Esophagus muscularis mucosa (tissue), 4 donors: ENCODE measurements at places on chromosomes 7 and 10. TPM values are rescaled to one million over a fixed set of nuclear protein-coding genes. Genes with fewer than 3 reads are reported as not detected.

Gene DDC
- total RNA-seq = not detected

Gene CHST3
- total RNA-seq = 43.0 TPM

Gene ZPBP
- not detected for total RNA-seq

Gene ZNF3
- total RNA-seq = 19.9 TPM

DNA sequence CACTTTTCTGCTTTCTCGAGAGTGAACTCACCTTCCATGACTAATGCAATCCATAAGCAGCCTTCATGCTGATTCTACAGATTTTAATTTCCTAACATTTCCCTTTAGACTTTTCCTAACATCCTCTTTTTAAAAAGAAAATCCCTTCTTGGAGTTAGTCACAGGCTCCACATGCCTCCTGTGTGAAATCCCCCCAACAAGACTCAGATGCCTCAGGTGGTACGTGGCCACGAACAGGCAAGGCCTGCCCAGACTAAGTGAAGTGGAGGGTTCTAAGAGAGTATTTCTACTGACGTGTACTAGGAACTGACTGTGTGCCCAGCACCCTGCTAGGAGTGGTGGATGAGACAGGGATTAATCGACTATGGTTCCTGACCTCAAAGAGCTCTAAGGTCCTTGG lies 125.9 kb upstream of the HPS1 start:
- DNase-seq = no peak

GRCh38 chr7:123792547-123792946 lies 43.7 kb upstream of the WASL start:
- DNase-seq = no peak

DNA sequence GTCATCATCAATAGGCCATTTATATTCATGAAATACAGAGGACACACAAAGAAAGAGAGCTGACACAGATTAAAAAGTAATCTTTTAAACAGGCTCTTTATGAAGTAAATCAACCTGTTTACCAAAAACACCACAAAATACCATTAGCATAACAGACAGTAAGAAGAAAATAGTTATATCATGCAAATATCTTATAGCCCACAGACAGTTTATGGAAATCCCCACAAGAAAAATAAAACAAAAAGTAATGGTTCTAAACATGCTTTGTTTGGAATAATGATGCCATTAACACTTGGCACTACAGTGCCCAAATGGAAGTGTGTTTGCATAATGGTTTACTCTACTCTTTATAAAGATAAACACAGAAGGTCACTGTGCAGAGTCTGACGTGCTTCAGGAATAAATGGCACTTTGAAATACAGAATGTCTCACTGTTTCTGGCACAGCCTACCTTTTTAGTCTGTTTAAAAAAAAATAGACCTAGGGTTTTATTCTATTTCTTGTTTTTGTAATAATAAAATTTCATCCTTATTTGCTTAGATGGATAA lies 30.1 kb downstream of the SEMA3D start:
- DNase-seq = no peak

- DNase-seq = peak; percentile 39
Measured at GRCh38 chr7:106326594-106327537, 42.1 kb upstream of the NAMPT start.

GRCh38 chr10:32210306-32211045 lies 136.5 kb downstream of the EPC1 start:
- no peak for DNase-seq

DNA sequence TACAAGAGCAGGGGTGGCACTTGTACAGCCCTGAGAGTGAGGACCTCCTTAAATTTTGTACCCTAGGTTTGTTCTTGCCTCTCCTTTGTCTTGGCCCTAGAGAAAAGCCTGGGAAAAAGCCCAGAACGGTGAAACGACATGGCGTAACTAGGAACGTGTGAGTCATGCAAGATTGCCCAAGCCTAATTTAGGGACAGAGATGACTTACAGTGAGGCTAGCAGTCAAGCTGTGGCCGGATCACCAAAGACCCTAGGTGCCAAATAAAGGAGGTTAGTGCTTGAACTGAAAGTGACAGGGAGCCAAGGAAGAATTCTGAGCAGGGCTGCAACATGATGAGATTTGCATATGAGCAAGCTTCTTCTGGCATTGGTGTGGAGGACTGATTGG lies 25.1 kb downstream of the TBXAS1 start:
- peak; percentile 86 for DNase-seq
